Fibroblast of skin of right biceps (primary cell): ENCODE measurements at places on chromosomes 11 and 22.

GRCh38 chr11:61870541-61871031 is 20.8 kb downstream of the FADS3 start:
- DNase-seq, result peak; percentile 24

DNA sequence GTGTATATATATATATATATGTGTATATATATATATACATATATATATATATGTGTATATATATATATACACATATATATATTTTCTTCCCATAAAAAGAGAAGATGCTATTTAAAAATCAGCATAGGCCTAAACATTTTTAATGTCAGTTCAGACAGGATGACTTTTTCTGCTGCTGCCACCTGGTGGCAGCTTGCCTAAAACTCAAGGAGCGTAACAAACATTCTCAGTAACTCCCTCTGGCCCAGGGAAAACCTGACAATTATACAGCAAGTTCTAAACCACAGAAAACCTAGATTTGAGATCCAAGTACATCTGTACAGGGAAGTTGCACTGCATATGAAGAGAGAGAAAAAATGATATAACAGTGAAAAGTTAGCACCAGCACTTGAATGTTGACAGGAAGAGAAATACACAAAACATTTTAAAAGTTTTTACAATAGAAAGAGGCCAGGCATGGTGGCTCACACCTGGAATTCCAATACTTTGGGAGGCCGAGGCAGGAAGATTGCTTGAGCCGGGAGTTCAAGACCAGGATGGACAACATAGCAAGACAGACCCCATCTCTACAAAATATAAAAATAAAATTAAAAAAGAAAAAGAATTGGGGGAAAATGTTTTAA is 16.6 kb downstream of the OR8A1 start:
- DNase-seq, result peak; percentile 59

GRCh38 chr11:64619811-64620380 is 28.9 kb downstream of the SLC22A12 start:
- DNase-seq, result peak; percentile 69

GRCh38 chr11:63985812-63986155 is 454 bp upstream of the OTUB1 start:
- DNase-seq, result peak; percentile 20

GRCh38 chr11:13271060-13271693 is 6.4 kb upstream of the BMAL1 start:
- DNase-seq, result no peak

DNA sequence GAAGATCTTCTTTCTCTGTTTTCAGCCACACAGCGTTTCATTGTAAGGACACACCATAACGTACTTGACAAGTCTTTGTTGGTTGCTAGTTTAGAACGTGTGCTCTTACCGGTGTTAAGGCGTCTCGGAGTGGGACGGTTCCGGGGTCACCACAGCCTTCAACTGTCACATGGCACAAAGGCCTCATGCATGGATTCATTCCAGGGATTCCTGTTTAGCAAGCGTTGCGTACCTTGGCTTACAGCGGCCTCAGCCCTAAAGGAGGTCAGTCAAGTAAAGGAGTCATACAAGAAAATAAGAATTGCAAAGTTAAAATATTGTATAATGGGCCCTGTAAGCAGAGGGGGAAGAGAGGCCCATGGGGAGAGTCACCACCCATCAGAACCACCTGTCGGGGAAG is 2.2 kb upstream of the SCGB1A1 start:
- DNase-seq, result no peak

DNA sequence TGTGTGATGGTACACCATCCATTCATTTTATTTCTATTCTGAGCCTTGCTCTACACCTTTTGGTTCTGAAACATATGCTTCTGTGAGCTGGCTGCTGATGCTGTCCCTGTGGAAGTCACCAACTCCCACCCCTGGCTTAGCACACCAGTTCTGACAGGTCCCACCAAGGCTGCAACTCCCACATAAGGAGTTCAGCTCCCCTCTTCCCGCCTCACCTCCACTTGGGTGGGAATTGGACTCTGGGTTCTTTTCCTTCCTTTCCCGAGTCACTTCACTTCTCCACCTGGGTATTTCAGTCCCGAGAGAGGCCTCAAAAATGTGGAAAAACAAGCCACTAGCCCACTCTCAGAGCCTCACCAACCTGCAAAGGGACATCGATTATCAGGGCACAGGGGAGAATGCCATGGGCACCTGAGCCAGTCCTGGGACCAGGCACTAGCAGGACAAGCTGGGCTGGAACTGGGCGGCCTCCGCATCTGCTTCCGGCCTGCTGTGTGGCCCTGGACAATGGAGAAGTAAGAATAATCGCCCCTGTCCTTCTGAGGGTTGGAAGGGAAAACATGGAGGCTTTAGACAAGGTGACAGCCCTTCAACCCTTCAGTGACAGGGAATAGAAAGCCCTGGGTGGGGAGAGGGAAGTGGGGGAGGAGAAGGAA is 80.1 kb downstream of the IGLL1 start:
- no peak for DNase-seq

- no peak for DNase-seq
These were observed 43.1 kb upstream of the FGF3 start for GRCh38 chr11:69862331-69862771.

DNA sequence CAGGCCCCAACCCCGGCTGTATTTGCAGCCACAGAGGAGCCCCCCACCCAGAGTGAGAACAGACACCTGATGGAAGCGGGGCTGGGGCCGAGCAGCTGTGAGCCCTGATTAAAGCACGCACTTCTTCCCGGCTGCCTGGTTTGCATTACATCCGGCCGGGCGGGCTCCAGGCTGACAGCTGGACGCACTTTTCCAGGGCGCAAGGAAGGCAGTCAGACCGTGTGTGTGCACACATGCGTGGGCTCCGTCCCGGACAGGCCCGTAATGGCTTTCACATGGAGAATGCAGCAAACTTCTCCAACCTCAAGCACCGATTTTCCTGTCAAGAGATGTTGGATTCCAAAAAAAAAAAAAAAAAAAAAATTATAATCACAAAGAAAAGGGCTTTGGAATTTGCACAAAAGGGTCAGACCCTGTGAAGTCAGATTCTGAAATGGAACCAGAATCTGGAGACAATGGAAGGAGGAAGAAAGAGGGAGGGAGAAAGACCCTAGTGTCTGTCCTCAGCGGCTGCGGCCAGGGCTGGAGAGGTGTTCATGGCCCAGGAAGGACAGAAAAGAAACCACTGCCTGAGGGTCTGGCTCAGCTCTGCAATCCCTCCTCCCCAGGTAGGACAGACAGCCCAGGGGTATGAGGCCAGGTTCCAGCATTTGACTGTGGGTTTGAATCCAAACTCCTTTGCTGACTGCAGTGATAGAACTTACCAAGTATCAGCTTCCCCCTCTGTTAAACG is 365.5 kb downstream of the MN1 start:
- DNase-seq, result peak; percentile 60

GRCh38 chr22:46072110-46072881 is 78.0 kb upstream of the PPARA start:
- DNase-seq, result peak; percentile 70

- DNase-seq, result no peak
These were observed 33.5 kb upstream of the RAB38 start for GRCh38 chr11:88208745-88209144.

GRCh38 chr11:16512899-16513241 is 156.5 kb upstream of the SOX6 start:
- DNase-seq, result no peak

DNA sequence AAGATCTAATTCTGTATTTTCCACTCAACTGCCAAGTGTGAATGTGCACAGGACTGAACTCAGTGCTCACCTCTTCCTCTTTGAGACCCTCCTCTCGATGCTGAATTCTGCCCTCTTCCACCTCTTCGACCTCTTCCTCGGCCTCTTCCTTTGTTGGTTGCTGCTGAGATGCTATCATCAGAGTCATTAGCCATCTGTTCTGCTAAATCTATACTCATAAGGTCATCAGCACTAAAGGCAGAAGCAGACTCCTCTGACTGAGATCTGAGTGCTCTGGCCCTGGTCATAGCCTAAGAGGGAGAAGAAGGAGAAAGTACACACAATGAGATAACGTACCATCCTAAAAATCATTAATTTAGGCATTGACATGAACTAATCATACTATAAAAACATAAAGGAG is 45.9 kb upstream of the GPR83 start:
- no peak for DNase-seq

GRCh38 chr11:21254790-21255189 is 585.4 kb downstream of the NELL1 start:
- DNase-seq, result no peak

DNA sequence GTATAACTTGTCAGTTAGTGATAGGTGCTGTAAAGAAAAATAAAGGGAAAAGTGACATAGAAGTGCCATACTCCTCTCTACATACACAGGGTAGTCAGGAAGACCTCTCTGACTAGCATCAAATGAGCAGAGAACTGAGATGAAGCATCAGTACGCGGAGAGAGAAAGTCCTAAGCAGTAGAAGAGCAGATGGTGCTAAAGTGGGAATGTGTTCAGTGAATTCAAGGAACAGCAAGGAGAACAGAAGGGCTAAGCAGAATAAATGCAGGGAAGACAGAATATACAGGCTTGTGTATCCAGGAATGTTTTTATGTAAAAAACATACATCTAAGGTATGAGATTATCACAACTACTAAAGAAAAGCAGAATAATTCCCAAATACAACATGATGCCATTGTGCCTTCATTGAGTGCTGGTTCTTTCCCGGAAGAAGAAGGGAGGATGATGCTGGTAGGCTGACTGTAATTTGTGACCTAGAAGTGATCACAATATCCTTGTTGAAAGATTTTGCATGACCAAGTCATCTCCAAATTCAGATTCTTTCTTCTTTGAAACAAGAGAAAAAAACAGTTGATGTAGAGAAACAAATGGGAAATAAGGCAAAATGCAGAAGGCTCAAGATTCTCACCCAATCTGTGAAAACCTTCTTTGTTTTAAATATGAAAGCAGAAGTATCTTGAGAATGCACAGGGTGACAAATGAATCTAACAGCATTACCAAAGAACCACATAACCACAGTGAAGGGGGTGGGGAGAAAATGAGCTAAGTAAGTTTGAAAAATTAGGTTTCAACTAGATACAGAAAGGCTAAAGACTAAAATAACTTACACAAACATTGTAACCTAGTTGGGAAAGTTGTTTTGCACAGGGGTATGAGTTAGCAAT is 20.5 kb downstream of the MRE11 start:
- peak; percentile 59 for DNase-seq

GRCh38 chr11:134358165-134358855 is 26.5 kb downstream of the GLB1L2 start:
- DNase-seq, result no peak

DNA sequence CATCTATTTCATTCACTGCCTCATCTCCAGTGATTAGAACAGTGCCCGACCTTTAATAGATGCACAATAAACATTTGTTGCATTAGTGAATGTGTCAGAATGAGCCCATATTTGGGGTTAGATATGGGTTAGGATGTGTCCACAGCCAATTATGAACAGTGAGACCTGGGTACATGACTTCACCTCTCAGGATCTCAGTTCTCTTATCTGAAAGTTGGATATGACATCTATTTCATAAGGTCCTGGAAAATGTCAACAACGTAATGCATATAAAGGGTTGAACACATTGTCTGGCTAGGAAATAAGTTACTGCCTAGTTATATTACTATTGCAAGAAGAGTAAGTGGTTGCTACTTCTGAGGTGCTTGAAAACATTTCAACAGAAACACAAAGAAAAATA is 79.7 kb upstream of the LDLRAD3 start:
- DNase-seq, result no peak

DNA sequence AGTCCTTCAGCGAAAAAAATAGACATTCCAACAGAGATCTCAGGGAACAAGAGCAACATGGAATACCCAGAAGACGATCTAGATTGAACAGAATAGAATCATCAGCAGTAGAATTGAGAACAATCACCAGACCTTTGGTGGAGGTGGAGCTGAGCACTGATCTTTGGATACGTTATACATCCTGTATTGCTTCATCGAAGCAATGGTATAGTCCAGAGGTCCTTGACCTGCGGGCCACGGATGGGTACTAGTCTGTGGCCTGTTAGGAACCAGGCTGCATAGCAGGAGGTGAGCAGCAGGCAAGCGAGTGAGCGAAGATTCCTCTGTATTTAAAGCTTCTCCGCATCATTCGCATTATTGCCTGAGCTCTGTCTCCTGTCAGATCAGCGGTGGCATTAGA is 17.6 kb downstream of the LRRC55 start:
- no peak for DNase-seq

- no peak for DNase-seq
These were observed 8.5 kb downstream of the DENND6B start for GRCh38 chr22:50318356-50318697.

DNA sequence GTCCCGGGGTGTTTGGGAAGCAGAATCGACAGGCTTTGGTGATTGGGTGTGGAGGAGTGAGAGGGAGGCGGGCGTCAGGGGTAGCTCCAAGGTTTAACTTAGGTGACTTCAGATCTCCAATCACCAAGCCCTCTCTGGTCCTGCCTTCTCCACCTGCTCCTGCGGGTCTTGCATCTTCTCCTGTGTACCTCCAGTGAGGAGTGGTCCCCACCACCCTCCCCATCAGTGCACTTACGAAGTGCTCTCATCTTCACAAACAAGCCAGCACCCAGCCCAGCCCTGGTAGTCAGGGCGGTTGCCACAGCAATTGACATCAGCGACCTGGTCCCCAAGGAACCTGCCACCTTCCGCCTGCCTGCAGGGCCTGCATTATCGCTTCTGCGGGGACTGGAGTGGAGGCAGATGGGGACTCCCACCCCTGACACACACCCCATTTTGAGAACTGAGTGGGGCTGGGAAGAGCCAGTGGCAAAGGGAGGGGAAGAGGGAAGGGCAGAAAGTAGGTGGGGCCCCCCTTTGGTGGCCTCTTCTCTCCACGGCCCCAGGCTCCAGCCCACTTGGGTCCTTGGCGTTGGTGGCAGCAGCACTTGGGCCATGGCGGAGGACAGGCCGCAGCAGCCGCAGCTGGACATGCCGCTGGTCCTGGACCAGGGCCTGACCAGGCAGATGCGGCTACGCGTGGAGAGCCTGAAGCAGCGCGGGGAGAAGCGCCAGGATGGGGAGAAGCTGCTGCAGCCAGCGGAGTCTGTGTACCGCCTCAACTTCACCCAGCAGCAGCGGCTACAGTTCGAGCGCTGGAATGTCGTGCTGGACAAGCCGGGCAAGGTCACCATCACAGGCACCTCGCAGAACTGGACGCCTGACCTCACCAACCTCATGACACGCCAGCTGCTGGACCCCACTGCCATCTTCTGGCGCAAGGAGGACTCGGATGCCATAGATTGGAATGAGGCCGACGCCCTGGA is at the start of gene OMP:
OMP (plus strand) TSS at position 595 of the 965 bp plus-strand sequence; CDS start at position 595, 0 bp downstream.
- no peak for DNase-seq

DNA sequence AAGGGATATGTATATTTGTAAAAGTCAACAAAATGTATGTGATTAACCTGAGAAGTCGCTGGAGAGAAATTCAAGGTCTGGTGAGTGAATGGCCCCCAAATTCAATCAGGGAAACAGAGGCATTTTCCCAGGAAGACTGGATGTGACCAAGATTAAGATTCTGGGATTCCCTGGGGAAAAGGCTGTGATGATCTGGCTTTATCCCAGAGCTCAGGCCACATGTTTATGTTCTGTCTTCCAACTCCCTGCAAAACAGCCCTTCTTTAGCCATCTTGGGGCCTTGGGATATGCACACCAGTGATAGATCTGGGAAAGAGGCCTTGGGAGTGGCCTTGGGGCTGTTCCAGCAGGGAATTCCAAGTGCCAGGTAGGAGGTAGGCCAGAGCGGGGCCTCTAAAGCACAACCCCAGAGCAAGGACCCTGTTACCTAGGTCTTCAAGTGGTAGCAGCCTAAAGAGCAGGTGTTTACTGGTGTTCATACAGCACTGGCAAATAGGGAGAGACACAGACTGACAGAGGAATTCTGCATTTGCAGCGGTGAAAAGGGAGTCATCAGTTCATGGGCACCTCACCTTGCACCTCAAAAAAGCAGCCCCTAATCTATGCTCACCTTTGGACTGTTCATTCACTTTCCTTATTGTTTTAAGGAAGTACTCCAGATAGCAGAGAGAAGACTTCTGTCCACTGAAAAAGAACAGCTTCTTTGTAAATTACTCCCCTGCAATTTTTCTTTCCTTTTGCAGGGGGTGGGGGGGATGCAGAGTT is 312.4 kb downstream of the BUD13 start:
- DNase-seq, result no peak
